Skin of body (tissue), 3 donors: ENCODE measurements at places on chromosomes 7 and 10. TPM values are rescaled to one million over a fixed set of nuclear protein-coding genes. Genes with fewer than 3 reads are reported as not detected.

PRPF18 gene
- total RNA-seq: 30.1 TPM

DNA sequence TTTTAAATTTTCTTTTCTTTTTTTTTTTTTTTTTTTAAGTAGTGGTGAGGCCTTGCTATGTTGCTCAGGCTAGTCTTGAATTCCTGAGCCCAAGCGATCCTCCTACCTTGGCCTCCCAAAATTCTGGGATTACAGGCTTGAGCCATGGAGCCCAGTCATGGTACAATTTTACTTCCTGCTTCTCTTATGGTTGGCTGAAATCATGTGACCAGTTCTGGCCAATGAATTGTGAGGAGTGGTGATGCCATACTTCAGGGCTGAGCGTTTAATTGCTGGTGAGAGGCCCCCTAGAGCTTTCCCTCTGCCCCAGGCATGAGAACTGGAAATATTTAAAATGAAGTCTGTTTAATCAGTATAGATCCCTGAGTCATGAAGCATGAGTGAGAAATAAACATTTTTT is 22.2 kb upstream of the BAIAP2L1 start:
- DNase-seq: no peak

UPF2 gene
- 24.7 TPM for total RNA-seq

DNA sequence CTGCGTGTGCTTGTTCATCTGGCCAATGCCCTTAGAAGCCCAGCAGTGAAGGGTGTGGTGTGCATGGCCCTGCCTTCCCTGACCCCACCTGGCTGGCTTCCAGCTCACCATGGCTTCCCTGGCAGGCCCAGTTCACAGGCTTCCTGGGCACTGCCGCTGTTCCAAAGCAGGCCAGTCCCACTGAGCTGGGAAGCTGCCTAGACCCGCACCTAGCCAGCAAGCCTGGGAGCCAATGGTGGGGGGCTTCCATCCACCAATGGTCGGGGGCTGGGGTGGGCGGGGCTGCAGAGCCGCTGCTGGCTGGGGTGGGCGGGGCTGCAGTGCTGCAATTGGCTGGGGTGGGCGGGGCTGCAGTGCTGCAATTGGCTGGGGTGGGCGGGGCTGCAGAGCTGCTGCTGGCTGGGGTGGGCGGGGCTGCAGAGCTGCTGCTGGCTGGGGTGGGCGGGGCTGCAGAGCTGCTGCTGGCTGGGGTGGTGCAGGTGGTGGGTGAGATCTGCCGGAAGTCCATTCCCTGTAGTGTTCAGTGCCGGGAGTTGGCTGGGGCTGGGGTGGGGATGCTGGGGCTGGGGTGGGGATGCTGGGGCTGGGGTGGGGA is 12.4 kb downstream of the CALY start:
- no peak for DNase-seq

NRF1 gene
- total RNA-seq: 16.0 TPM

DNA sequence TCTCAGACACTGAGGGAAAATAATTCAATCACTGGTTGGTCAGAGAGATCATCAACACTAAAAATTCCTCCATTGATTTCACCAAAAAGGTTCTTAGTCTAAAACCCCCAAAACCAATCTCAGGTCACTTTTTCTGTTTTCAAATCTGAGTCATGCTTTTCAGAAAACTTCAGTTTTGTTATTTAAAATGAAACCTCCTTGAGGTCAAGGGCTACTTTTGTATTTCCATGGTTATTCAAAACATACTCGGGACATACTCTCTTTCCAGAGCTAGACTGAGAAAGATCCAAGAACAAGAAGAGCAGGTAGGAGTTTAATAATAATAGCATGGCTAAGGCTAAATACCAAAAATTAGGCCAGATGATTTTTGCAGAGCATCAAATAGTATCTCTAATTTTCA is 152.8 kb downstream of the SDHAF3 start:
- no peak for DNase-seq

DNA sequence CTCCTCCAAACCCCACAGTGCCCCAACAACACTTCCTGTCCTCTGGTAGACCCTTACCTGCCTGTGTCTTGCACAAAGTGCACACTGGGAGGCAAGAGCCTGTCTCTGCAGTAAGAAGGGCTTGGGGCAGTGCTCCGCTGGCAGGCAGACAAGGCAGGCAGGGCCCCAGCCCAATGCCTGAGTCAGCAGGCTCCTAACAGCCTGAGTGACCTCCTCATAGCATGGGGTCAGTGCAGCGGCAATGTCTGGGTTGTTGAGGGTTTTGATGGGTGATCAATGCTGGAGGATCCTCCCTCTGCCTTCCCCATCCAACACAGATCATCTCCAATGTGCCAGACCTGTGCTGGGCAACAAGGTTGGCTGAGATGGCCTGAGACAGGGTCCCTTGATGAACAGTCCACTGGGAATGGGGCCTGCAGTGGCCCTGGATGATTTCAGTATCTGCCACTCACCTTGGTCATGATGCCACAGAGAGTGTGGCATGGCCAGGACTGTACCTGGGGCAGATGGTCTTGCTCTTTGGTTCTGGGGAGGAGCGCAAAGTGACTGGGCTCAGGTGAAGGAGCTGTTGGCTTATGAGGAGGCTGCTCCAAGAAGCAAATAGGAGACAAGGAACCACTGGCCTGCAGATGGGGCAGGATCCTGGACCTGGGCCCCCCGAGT is 55.6 kb upstream of the CAMK2B start:
- no peak for DNase-seq

DNA sequence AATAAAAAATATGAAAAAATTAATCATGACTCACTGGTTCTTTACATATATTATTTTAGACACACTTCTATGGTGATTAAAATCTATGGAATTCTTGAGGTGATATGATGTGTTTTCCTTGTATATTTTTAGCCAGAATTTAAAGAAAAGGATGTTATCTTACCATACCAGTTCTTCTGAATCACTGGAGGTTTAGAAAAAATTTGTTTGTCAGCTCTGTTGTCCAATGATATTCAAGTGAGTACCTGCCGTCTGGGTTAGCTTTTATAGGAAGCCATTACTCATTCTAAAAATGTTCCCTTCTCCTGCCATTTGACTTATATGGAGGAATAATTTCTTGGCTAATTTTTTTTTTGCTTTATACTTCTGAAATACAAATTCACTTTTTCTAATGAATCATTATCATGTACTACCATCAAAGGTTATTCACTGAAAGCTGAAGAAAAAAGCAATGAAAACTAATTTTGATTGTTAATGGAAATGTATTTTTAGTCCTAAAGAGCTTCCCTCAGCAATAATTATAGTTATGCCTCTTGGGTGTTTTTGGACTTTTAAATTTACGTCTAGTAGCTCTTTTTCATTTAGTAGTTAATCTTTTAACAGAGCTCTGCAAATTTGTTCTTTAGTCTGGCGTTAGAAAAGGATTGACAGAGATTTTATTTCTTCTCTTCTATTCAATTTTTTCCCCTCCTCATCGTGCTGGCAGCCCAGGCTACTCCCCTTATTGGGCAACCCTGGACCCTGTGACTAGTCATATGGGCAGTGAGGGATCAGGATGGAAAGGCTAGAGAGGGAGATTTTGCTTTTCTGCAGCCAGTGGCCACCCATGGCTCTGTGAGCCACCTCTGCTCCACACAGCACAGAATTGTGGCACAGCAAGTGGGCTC is 434.2 kb downstream of the LRMDA start:
- DNase-seq: no peak

- peak; percentile 26 for DNase-seq
These were observed 309.1 kb downstream of the MDFIC start for GRCh38 chr7:115230882-115231571.

GRCh38 chr10:64726466-64726865 is 1205.3 kb downstream of the REEP3 start:
- DNase-seq: no peak

ABCB4 gene
- total RNA-seq: 6.3 TPM

GRCh38 chr10:5413012-5413938 is 918 bp downstream of the NET1 start:
- no peak for DNase-seq

DNA sequence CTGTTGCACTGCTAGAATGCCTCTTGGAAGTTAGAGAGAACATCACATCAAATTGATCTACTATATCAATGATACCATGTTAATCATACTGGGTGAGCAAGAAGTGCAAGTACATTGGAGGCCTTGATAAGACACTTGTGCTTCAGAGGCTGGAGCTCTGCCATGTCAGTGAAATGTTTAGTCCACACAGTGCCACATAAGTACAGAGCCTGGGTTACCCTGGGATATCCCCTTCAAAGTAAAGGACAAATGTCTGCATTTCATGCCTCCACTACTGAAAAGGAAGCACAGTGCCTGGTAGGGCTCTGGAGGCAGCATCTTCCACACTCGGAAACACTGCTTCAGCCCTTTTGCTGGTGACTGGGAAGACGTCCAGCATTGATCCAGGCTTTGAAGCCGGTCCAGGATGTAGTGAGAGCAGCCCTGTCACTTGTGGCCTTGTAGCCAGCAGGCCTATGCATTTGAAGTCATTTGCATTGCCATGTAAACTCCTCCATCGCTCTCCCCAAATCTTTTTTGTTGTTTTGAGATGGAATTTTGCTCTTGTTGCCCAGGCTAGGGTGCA is 15.7 kb upstream of the STN1 start:
- DNase-seq: no peak

- no peak for DNase-seq
These were observed 64.2 kb downstream of the DIP2C start for GRCh38 chr10:625333-625696.

GRCh38 chr7:157235357-157236333 is 96.9 kb downstream of the UBE3C start:
- no peak for DNase-seq

HGF gene
- 4.7 TPM for total RNA-seq

DNA sequence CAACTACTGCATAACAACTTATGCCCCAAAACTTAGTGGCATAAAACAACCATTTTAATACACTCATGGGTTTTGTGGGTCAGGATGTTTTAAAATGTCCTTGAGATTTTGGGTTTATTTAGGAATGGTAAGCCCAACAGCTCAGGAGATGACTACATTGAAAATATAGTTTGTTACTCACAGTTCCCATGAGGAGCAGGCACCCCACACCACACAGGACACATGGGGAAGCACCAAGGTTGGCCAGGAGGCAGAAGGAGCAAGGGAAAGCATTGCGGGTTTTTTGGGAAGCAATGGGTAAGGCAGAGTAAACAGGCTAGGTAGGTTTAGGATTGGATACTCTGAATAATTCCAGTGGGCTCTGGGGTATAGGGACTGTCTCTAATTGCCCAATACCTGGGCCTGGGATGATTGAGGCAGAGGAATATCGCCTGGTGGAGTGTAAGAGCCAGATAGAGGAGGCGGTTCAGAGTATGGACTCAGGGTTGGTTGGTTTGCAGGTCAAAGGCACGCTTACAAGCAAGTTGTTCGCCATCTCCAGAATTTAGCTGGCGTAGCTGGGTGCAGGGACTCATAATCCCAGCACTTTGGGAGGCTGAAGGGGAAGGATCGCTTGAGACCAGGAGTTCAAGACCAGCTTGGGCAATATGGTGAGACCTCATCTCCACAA is 10.0 kb upstream of the MARVELD1 start:
- no peak for DNase-seq

DNA sequence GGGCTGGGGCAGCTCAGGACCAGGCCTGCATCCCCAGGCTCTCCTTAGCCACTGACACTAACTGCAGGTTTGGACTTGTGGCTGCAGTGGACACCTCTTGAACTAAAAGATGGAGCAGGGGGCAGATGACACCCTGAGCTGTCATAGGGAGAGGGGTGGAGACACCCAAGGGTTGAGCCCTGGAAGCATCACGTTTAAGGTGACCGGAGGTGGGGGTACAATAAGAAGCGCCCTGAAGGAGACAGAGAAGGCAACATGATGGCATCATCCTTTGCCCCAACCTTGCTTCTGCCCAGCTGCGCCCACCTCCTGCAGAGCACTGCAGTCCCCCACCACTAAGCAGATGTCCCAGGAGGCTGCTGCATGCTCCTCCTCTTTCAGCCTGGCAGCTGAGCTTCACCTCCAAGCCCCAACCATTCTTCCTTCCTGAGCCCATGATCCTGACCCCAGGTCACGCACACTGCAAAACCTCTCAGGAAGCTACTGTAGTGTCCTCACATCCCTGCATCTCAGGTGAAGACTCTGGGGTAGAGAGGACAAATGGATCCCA is 25.5 kb downstream of the OGDHL start:
- no peak for DNase-seq

- no peak for DNase-seq
These were observed 78.5 kb downstream of the ZRANB1 start for GRCh38 chr10:125020386-125020785.

TRDMT1 gene
- total RNA-seq: 17.7 TPM

GDF2 gene
- total RNA-seq: not detected

STEAP4 gene
- 10.1 TPM for total RNA-seq

ZNF365 gene
- 2.7 TPM for total RNA-seq

NKX1-2 gene
- total RNA-seq: 0.20 TPM

- DNase-seq: no peak
These were observed 97.3 kb downstream of the CLEC2L start for GRCh38 chr7:139620676-139621344.

DNA sequence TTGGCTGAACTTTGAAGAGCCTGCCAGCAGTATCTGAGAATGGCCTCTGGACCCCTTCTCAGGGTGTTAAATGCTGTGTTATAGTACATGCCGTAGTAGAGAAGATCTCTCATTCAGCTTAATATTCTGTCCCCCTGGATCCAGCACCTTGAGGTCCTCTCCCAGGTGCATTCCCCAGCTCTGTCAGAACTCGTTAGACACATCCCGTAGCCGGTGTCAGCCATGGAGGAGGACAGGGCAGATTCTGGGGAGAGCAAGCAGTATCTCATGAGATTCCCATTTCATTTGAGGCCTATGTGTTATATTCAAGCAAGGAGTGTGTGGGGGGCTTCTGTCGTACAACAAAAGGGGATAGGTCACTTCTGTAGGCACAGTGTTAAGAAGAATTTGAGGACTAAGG is 34.8 kb downstream of the NACAD start:
- no peak for DNase-seq
